ENCODE measurements at places on chromosomes 7 and 10. TPM values are rescaled to one million over a fixed set of nuclear protein-coding genes. Genes with fewer than 3 reads are reported as not detected.

The SNCG gene
- 1.2 TPM for total RNA-seq

DNA sequence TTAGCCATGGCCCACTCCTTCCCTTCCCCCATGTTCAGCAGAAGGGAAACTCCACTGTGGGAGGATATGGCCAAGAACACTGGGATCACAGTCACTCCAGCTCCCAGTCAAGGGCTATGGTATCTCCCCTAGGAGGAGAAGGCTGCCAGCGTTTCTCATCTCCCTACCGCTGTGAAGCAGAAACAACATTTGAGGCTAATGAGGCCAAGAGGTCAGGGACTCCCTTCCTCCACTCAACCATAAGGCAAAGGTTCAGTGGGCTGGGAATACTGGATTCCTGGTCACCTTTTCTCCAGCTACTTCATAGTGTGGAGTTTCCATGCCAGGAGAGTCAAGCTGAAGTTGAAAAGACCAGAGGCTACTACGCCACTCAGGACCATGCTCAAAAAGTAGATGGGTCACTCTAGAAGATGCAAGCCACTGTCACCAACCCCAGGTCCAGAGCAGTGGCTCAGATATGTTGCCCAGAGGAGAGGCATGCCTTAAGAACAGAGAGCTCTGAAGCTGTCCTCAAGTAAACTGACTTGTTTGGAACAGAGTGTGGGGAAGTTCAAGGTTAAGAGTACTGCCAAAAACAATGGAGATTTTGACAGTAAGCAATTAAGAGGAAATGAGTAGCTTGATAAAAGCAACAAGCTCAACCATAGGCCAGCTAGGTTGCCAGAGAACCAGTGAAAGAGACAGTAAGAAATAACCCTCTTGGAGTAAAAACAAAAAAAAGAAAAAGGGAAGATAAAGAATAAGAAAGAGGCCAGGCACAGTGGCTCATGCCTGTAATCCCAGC is 3.8 kb upstream of the TMEM140 start:
- DNase-seq = no peak
- H3K36me3 ChIP-seq = no peaks in the 10 kb centered on the region
- peaks cover 23% of the 10 kb centered on the region for H3K4me1 ChIP-seq

DNA sequence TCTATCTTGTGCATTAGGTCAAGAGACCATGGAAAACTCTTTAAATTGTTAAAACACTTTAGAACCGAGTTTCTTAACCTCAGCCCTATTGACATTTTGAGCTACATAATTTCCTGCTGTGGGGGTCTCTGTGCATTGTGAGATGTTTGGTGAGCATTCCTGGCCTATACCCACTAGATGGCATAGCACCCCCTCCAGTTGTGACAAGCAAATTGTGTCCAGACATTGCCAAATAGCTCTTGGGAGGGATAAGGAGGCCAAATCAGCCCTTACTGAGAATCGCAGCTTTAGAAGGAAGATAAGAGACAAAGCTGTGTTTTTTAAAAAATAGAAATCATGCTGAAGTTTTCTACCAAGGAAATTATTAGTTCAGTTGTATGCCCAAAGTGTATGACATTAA is 1158.5 kb upstream of the C7orf33 start:
- no peak for DNase-seq
- H3K4me1 ChIP-seq = no peaks in the 10 kb centered on the region
- no peaks in the 10 kb centered on the region for H3K36me3 ChIP-seq
- H3K27ac ChIP-seq = no peak overlapping the region
- no peak overlapping the region for H3K4me3 ChIP-seq

GRCh38 chr7:139116999-139117398 is 7.5 kb upstream of the ZC3HAV1 start:
- no peak for DNase-seq
- H3K27ac ChIP-seq = no peak overlapping the region
- no peaks in the 10 kb centered on the region for H3K36me3 ChIP-seq
- H3K27me3 ChIP-seq = no peaks in the 10 kb centered on the region
- H3K4me1 ChIP-seq = no peaks in the 10 kb centered on the region
- H3K4me3 ChIP-seq = no peak overlapping the region

- no peak for DNase-seq
- H3K27ac ChIP-seq = no peak overlapping the region
- H3K36me3 ChIP-seq = no peaks in the 10 kb centered on the region
- H3K4me1 ChIP-seq = no peaks in the 10 kb centered on the region
Observed at GRCh38 chr7:2959103-2959680, 84.5 kb downstream of the CARD11 start.

The C10orf143 gene
- 0.14 TPM for total RNA-seq

The FKBP9 gene
- total RNA-seq = 44.8 TPM

DNA sequence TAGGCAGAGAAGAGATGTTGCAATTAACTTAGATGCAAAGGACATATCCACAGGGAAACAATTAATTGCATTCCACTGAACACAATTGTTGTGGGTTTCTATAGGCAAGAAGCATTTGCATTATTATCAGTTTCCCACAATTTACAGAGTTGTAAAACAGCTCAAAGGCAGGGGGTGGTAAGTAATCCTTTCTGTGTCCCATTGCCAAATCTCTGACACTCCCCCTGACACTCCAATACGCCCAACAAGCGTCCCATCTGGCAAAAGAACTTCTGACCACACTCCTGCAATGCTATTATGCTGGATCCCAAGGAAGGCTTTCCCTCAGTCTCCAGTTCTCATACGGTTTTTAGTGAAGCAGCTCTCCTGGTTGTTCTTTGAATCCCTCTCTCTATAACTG is 179.8 kb downstream of the CXCL12 start:
- no peaks in the 10 kb centered on the region for H3K27me3 ChIP-seq
- no peaks in the 10 kb centered on the region for H3K4me1 ChIP-seq
- no peak overlapping the region for H3K27ac ChIP-seq
- H3K36me3 ChIP-seq = no peaks in the 10 kb centered on the region
- DNase-seq = no peak

DNA sequence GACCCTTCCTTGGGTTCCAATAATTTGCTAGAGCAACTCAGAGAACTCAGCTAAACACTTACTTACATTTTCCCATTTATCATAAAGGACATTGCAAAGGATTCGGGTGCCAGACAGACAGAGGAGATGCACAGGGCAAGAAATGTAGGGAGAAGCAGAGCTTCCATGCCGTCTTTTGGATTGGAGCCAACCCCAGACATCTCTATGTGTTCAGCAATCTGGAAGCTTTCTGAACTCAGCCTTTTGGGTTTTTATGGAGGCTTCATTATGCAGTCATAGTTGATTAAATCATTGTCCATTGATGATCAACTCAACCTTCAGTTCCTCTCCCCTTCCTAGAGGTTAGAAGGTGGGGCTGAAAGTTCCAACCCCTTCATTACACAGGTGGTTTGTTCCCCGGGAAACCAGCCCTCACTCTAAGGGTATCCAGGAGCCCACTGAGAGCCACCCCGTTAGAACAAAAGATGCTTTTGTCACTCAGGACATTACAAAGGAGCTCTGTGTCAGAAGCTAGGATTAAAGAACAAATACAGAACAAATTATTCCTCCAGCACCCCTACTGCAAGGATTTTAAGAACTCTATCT is 211.9 kb upstream of the VSTM2A start:
- H3K4me3 ChIP-seq = no peak overlapping the region
- no peaks in the 10 kb centered on the region for H3K36me3 ChIP-seq
- no peaks in the 10 kb centered on the region for H3K27me3 ChIP-seq

The TAS2R41 gene
- total RNA-seq = not detected

DNA sequence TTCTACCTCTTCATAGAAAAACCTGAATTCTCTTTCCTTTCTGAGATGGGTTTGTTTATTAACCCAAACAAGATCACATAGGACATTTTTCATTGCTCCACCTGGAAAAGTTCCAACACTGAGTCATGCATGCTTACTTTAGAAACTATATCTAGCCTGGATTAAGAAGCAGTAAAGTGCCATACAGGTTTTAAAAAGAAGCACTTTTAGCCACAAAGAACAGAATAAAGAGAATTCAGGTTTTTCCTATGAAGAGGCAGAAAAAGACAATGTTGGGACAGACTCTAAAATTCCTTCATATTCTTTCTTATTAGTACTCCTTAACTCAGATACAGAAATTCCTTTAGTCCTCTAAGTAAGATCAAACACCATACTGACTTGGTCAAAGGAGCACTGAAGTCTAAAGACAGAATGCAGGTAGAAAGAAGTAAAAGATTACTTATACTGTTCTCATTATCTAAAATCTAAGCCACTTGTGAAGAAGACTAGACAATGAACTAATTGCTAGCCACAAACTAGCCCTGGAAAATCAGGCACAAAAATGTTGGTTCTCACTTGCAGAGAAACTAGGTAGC is 241.3 kb downstream of the ANK3 start:
- DNase-seq = no peak
- H3K27ac ChIP-seq = no peak overlapping the region

GRCh38 chr7:26657686-26658388 is 206.6 kb downstream of the SKAP2 start:
- H3K27ac ChIP-seq = no peak overlapping the region
- H3K4me1 ChIP-seq = no peaks in the 10 kb centered on the region
- H3K27me3 ChIP-seq = no peaks in the 10 kb centered on the region
- DNase-seq = no peak
- H3K36me3 ChIP-seq = no peaks in the 10 kb centered on the region
- H3K4me3 ChIP-seq = no peak overlapping the region

GRCh38 chr7:98202367-98203195 is 8.7 kb upstream of the BHLHA15 start:
- H3K27me3 ChIP-seq = no peaks in the 10 kb centered on the region
- peaks cover 27% of the 10 kb centered on the region for H3K36me3 ChIP-seq
- no peak overlapping the region for H3K4me3 ChIP-seq

The HMX2 gene
- not detected for total RNA-seq

DNA sequence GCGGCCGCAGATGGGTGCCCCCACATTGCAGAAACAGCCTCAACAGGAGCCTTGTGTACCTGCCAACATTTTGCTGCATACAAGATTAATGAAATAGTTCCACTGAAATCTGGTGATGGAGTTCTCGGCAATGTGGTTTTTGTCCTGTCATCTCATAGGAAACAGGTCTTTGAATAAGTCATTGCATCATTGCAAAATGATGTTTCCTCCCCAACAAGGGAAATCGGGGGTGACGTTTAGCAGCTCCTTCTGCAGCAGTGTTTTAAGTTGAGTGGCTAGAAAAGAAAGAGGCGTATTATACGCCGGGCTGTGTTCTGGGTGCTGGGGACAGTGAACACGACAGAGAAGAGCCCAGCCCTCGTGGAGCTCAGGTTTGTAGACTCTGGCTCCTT is 177.0 kb downstream of the PRKAG2 start:
- H3K4me3 ChIP-seq = no peak overlapping the region
- H3K36me3 ChIP-seq = peaks cover 2% of the 10 kb centered on the region
- no peak overlapping the region for H3K27ac ChIP-seq
